ENCODE measurements at places on chromosomes 6 and 20. TPM values are rescaled to one million over a fixed set of nuclear protein-coding genes. Genes with fewer than 3 reads are reported as not detected.
A peak's percentile ranks its signal among the peaks of the same experiment; 100 is the strongest.

DNA sequence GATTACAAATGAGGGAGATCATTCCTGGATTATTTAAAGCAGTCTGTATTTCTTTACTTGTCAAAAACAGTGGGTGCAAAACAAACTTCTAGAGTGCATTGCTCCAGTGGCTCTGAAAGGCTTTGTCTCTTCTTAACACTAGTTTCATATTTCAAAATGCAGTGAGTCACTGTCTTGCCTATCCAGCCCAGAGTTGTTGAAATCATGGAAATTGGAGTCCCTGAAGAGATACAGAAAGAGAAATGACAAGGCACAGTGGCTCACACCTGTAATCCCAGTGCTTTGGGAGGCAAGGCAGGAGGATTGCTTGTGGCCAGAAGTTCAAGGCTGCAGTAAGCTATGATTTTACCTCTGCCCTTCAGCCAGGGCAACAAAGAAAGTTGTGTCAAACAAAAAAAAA lies 11.3 kb downstream of the SLC2A12 start:
- DNase-seq = no peak

DNA sequence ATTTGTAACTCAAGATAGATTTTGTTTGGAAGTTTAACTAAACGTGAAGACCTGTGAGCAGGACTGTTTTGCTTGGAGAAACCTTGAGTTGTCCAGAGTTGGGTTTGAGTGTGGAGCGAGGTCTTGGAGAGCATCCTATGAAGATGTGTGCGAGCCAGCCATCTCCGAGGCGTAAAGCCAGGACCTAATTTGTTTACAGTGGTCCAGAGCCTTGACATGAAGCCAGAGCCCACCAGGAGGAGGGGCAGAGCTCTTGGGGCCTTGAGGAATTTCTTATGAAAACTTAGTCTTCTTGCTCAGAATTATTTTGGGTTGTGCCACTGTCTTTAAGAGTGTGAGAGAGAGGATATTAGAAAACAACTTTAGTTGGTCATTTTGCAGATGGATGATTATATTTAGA lies 6.3 kb downstream of the CHMP4B start:
- no peak for DNase-seq

DNA sequence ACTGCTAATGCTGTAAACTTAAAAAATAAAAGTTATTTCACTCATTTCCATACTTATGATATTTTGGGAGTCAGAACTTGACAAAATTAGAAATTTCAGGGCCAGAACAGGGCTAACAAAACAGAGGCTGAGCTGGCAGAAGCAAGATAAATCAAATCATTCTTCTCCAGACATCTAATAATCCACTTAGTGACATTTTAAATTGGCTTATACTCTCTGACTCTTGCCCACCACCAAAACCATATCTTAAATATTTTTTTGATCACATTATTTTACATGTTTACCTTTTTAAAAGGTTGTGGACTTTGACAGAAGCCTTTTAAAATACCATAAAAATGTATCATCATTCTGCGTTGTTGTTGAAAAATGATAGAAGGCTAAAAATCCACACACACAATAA lies 116.5 kb downstream of the LMBRD1 start:
- DNase-seq = no peak

DNA sequence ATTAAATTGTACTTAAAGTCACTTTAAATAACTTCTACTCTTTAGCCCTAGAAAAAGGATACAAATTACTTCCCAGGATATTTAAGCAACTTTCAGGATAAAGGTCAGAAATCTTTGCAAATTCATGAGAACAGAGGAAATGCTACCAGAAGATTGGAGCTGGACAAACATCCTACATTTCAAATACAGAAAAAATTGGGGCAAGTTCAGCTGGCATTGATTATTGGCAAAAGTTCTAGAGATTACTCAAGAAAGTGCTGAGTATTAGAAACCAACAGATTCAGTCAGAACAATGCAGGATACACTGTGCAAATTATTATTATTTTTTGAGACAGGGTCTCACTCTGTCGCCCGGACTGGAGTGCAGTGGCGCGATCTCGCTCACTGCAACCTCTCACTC lies 6.0 kb downstream of the SLC22A23 start:
- DNase-seq = no peak

DNA sequence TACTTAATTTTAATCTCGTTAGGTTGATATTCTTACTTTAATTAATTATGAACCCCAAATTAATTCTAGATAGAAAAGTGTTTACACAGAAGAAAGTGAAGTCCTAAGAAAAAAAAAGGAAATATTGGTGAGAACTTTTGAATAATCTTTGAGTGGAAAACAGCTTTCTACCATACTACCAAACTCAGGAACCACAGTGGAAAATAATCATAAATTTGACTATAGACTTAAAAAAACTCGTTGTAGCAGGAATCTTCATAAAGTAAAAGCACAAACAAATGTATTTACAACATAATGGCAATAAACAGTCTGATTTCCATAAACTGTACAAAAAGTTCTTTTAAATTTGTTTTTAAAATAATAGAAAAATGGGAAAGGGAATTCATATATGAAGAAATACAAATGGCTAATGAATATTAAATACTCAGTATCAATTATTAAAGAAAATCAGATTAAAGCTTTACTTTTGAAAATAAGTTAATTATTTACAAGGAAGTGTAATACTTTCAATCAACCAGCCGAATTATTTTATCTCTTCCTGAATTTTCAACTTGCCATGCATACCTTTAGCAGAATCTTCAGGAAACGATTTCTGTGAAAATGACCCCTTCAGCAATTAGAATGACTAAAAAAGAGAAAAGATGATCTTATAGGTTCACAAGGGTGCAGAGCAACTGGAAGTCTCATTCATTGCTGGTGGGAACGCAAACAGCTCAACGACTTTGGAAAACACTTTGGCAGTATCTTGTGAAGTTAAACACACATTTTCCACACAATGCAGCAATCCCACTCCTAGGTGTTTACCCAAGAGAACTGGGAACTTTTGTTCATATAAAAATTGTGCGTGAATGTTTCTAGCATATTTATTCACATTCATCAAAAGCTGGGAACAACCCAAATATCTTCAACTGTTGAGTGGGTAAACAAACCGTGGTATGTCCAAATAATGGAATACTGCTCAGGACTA lies 38.5 kb upstream of the BMP6 start:
- no peak for DNase-seq

DNA sequence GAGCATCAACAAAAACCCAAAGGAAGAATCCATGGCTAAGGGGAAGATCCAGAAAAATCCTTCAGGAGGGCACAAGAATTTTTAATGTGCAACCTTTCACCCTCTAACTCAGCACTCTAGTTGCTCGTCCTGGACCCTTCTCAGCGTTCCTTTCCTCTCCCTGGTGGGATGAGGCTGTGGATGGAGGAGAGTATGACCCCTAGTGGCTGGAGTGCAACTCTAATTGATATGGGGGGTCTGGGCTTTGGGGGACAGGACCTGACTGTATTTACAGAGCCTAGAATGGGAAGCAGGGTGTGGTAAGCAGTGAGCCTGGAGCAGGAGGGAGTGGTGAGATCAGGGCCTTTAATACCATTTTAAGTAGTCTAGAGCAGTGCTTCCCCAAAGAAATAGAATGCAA lies 83.9 kb upstream of the CEP85L start:
- DNase-seq = no peak

GRCh38 chr6:163254341-163254835 lies 160.1 kb upstream of the QKI start:
- DNase-seq = no peak

DNA sequence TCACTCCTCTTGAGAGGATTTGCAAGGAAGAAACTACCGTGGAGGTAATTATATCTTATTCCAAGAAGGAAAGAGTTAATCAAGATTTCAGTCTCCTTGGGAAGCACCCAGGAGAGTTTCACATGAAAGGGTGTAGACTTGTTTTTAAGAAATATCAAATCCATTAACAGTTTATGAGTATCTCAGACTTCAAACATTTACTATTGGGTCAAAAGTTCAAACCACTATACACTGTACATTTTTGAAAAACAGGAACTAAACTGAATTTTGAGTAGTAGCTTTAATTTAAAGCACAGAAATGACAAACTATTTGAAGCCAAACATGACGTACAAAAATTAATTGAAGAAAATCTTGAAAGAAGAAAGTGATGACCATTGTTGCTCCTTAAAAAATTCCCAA lies 164.0 kb downstream of the FOXC1 start:
- DNase-seq = no peak

DNA sequence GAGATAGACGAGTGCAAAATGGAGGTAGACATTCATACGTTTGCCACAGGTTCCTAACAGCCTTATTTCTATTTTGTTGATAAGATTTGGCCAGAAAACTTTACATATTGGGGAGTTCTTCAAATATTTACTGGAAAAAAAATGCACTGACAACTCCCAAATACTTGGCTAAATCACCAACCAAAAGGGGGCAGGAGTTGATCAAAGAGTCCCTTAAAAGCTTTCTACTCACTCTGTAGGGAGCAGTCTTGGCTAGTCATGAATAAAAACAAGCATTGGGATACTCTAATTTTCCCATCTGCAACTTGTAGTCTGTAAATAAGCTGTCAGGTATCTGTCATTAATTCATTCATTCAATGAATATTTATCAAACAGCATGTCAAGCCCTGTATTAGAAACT lies 18.4 kb downstream of the TENT5A start:
- no peak for DNase-seq

DNA sequence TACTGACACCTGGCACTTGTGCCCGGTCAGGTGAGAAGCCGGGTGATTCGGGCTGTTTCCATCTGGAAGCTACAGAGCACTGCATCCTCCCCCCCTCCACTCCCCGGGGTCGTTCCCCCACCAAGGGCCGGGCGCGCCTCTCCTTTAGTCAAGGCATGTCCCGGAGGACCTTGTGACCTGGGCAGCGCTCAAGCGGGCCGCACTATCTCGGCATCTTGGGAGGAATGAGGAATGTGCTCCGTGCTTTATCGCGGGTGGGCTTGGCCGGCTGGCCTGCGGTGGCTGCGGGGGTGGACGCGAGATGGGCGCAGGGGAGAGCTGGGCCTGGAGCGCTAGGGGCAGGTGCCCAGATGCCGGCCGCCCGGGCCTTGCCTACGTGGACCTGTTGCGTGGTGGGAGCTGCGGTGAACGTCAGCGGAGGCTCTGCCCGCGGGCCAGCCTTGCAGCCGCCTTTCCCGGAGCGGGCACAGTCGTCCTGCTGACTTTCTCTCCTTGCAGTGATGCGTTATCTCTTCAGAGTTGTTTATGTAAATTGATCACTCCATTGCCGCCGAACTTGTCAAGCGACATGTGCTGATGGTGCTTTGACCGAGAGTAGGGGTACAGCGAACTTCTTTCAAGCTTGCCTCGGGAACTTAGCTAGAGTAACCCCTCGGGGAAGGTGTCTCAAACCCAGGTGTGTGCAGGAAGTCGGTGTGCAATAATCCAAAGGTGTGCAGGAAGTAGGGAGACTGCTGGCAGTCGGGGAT lies 1.1 kb downstream of the LRRC1 start:
- DNase-seq = peak; percentile 12

DNA sequence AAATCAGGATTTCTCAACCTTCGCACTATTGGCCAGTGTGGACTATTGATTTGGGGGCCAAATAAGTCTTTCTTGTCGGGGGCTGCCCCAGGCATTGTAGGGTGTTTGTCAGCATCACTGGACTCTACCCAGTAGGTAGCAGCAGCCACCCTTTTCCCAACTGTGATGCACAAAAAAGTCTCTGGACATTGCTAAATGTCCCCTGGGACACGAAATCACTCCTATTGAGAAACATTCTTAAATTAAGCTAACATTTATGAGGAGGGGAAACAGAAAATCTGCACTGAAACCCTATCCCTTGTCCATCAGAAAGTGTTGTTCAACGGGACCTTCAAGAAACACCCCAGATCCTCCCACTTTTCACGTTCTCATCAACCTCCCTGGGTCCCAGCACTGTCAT lies 54.2 kb downstream of the NFATC2 start:
- no peak for DNase-seq

DNA sequence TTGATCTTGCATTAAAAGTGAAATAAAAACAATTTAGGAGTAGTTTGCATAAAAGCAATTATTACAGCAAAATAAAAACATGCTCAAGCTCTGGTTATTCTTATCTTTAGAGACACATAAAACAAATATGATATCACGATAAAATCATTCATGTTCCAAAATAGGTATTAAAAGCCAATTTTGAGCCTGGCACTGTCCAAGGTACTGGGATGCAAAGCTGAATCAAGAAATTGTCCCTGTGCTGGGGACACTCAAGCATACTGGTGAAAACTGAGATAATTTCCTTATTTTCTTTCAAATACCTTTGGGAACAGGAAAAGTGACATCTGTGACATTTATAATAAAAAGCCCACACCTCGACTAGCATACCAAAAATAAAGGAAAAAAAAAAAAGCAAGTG lies 931 bp upstream of the MTCL3 start:
- DNase-seq = no peak

DNA sequence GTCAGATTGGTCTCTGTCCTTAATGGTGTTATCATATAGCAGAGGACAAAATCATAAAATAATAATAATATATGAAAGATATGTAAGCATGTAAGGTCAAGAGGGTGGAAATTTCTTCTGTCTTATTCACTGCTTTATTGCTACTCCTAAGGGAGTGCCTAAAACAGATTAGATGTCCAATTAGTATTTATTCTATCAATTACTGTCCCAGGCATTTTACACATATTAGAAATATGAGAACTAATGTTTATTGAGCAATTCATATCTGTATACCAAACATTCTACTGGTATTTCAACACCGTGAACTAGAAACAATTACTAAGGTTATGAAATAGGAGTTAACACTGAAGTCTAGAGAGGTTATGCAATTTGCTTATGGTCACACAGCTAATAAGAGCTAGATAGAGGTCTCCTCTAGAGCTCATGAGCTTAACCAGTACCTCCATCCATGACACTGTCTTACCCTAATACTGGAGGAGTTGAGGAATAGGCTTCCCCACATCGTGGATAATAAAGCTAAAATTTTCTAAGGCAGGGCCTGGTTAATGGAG lies 302.3 kb downstream of the PLCB1 start:
- no peak for DNase-seq

- DNase-seq = no peak
Measured at GRCh38 chr6:30067460-30068139, 602 bp downstream of the PPP1R11 start.

GRCh38 chr6:112501705-112502104 lies 154.6 kb downstream of the RFPL4B start:
- peak; percentile 77 for DNase-seq

DNA sequence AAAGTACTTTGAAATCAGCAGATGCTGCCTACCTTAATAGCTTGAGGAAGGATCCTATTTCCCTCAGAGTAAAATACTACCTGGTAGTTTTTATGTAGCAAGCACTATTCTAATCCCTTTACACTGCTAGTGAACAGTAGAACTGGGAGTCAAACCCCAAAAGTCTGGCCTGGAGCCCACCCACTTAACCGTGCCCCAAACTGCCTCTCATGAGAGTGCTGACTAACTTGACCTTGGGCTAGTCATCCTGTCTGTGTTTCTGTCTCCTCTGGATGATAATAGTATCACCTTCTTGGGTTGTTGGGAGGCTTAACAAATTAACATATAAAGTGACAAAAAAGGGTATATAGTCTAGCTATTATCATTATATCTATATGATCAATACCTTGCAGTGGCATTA lies 140.5 kb downstream of the RCAN2 start:
- no peak for DNase-seq

NCOA3 gene
- 25.7 TPM for total RNA-seq

MEP1A gene
- not detected for total RNA-seq

SMLR1 gene
- total RNA-seq = not detected

IL17A gene
- not detected for total RNA-seq

DDX43 gene
- not detected for total RNA-seq

IL20RA gene
- not detected for total RNA-seq
